Stimulated activated CD4-positive, alpha-beta T cell treated with anti-CD3 and anti-CD28 coated beads, Interleukin-4, amount 100 ng/mL, for 24 hours (primary cell): ENCODE measurements at places on chromosomes 12 and 14.

DNA sequence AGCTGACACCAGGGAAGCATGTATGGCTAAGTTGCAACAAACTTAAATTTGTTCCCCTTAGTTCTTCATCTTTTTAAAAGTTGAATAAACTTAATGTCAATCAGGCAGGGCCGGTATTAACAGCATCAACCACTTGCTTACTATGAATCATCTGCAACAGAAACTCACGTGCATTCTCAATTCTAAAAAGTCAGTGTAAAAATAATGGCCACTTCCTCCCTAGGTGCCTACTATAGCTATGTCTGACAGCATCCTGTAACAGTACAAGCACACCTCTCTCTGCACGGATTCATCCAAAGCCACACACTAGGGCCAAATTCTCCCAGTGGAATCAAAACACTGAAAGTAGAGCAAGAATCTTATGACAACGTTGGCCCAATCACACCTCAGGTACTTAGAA, 48.6 kb downstream of the PPP1R36 start:
- DNase-seq = no peak

GRCh38 chr12:116196752-116197718, 80.5 kb downstream of the MED13L start:
- no peak for DNase-seq

GRCh38 chr12:65184858-65185229, 15.5 kb downstream of the LEMD3 start:
- no peak for DNase-seq

- DNase-seq = no peak
Measured at GRCh38 chr14:24064856-24065255, 6.5 kb upstream of the CPNE6 start.

- DNase-seq = no peak
Measured at GRCh38 chr14:50353126-50353525, 41.0 kb downstream of the DMAC2L start.

- no peak for DNase-seq
Measured at GRCh38 chr12:88361493-88361892, 218.8 kb downstream of the KITLG start.

DNA sequence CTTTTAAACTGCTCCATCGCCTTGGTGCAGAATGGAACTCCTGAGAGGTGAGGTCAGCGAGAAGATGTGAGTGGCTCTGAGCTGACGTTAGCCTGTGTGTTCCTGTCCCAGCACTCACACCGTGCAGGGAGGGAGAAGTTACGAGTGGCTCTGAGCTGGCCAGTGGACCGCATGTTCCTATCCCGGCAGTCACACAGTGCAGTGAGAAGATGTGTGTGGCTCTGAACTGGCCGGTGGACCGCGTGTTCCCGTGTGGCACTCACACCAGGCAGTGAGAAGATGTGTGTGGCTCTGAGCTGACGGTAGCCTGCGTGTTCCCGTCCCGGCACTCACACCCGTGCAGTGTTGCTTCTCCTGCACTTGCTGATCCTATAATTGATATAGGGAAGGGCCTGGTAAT, 59.9 kb downstream of the VCPKMT start:
- no peak for DNase-seq

DNA sequence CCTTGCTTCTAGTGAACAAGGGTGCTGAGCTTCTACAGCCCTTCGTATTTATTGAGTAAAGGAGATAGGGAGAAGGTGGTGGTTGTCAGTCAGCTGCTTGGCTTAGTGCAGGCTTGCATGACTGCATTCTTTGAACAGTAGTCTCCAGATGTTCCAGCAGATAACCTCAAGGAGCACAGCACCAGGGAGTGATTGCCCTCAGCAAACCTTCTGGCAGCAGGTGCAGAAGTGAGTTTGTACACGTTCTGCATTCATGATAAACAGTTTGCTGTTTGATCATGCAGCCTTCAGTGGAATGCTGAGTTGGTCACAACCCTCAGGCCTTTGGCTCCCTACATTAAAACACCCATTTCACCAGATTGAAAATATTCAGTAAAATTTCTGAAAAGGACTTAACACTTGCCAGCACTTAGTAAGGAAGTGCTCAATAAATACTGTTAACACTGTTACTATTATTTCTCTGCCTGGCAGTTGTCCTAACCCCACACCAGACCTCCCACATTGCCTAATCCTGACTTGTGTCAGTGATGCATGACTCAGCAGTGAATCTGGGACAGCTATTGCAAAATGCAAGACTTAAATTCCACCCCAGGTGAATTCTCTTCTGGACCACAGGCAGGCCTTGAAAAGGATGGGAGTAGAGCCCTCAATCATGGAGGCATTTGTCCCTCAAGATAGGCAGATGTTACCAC, 18.9 kb upstream of the CARMIL3 start:
- no peak for DNase-seq

DNA sequence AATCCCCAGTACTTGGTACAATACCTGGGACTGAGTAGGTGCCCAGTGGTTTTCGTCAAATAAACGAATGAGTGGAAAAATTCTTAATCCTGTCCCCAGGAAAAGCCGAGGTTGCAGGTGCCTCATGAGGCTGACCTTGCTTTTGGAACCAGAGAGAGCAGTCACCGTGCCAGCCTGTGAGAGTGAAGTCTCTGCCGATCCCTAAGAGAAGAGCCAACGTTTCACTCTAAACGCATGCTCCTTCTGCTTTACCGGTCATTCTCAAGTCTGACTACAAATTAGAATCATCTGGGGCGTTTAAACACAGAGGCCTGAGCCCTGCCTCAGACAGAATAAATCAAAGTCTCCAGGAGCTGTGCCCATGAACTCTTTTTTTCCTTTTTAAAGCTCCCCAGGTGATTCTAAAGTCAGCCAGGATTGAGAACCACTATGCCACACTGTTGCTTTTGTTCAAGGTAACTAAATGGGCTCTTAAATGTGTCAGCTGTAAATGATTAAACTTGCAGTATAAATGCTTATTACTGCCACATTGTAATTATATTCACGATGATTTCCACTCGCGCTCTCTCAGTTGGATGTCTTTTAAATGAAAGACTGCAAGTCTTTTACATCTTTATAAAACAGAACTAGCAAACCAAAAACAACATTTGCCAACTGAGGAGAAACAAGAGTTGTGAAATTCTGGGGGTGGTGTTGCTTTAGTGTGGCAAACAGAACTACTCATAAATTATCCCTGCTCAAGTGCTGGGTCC, 26.9 kb downstream of the TCP11L2 start:
- DNase-seq = no peak
